ENCODE measurements at places on chromosomes 2 and 18.

DNA sequence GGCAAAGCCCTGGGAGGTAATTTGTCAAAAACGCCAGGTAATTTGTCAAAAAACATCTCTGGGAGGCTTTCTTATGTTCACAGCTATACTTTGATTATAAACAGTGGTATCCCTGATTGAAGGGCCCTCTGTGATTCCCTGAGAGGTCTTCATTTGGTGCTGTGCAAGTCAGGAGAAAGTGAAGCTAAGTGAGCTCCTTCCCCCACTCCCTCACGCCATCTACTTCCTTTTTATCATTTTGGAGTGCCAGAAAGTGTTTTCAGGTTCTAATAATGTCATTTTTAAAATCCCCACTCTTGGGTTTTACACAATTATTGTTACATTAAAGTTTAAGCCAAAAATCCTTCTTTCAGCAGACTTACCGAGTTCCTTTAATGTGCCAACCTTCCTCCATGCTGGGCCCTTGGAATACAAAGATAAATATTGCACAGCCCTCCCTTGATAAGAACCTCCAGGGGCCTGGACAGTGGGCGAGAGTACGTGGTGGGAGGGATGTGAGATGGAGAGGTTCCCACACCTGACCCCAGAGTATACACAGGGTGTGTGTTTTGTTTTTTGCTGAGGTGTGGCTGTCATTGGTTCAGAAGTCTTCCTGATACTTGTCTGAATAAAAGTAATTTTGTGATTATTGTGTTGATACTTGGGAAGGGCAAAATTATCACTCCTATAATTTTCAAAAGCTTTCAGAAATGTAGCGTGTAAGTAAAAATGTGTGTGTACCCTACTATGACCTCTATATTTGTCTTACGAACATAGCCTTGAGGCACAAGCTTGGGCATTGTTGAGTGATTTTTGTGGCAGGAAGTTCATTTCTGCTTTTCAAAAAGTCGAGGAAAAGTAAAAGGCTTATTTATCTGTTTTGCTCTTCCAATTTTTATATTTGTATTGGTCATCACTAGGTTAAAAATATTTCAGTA lies 8.2 kb downstream of the MAPRE2 start:
- DNase-seq = no peak

DNA sequence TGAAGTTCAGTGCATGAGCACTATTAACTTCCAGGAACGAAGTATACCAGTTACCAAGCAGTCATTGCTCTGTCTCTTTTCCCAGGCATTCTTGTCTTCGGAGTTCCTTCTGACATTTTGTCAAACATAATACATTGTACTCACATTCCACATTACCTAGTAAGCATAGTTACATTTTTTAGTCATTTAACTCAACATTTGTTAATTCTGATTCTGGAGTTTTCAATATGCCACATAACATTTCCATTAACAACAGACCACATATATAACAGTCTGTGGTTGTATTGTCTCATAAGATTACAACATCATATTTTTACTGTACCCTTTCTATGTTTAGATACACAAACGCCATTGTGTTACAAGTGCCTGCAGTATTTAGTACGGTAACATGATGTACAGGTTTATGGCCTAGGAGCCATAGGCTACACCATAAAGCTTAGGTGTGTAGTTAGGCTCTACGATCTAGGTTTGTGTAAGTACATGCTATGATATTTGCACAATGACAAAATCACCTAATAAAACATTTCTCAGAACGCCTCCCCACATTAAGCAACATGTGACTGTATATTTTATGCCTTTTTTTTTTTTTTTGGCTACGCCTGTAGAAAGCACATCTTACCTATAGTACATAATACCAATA lies 187.1 kb downstream of the DYM start:
- DNase-seq = no peak

DNA sequence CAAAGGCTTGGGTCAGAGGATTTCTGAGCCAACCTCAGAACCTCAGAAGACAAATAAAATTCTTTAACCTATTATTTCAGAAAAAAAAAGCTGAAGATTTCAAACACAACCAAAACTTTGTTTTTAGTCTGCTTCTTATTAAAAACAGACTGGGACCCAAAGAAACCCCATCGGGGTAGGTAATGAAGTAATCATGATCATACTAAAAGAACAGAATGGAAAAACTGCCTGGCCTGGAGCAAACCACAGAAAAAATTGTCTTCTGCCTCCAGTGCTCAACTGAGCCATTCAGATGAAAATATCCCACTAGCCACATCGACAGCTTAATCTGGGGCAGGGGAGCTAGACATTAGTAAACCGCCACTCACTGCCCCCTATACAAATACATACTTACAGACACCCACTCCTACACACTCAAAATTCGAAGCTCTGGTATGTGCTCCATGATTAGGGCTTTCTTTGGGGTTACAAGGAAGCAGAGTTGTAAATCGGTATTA lies 76.5 kb downstream of the SDC1 start:
- DNase-seq = no peak

DNA sequence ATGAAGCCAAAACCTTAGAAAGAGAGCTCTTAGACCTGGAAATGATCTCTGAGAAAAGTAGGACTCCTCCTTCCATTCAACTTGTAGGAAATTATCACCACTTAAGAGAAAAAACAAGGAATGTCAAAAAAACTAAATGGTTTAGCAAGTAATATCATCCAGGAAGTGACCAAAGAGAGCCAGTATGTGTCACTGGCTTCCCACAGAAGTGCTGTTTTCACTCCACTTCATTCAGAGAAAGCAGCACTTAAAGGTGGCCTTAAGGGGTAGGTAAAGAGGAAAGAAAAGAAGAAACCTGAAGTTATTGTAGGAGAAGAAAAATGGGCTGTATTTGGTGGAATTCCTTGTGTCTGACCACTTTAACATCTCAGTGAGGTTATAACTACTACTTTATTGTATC lies 414.4 kb upstream of the ETAA1 start:
- DNase-seq = no peak

- peak; percentile 14 for DNase-seq
Measured at GRCh38 chr18:44130376-44130942, 550.2 kb upstream of the SETBP1 start.

DNA sequence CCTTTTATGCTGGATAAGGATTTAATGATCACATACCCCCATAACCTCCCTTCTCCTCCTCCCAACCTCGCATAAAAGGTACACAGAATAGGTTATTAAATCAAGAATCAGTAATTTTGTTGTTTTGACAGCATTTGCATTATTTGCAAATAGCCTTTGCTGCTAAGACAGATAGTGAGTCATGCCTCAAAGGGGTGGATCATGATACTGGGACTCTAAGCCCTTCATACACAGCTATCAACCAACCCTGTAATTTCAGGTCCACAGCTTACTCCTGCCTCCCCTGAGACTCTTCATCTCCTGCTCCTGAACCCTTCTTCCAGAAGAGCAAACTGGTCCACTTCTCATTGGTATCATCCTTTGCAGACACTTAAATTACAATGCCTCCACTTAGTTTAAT lies 73.8 kb upstream of the KLHL29 start:
- no peak for DNase-seq

GRCh38 chr2:181810823-181811695 lies 80.5 kb upstream of the ITPRID2 start:
- no peak for DNase-seq

GRCh38 chr2:193476171-193476800 lies 1281.6 kb upstream of the TMEFF2 start:
- DNase-seq = no peak

GRCh38 chr2:185695711-185696235 lies 42.8 kb upstream of the FSIP2 start:
- no peak for DNase-seq

DNA sequence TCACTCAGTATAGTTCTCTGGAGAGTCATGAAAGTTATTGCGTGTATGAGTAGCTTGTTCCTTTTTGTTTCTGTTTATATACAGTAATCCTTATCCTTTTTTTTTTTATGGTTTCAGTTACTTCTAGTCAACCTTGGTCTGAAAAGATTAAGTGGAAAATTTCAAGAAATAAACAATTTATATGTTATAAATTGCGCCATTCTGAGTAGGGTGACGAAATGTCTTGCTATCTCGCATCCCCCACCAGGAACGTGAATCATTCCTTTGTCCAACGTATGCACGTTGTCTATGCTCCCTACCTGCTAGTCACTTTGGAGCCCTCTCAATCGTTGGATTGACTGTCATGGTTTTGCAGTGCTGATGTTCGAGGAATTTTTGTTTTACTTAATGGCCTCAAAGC lies 60.4 kb downstream of the FAM117B start:
- no peak for DNase-seq

GRCh38 chr2:143575340-143575739 lies 446.1 kb downstream of the ARHGAP15 start:
- no peak for DNase-seq

DNA sequence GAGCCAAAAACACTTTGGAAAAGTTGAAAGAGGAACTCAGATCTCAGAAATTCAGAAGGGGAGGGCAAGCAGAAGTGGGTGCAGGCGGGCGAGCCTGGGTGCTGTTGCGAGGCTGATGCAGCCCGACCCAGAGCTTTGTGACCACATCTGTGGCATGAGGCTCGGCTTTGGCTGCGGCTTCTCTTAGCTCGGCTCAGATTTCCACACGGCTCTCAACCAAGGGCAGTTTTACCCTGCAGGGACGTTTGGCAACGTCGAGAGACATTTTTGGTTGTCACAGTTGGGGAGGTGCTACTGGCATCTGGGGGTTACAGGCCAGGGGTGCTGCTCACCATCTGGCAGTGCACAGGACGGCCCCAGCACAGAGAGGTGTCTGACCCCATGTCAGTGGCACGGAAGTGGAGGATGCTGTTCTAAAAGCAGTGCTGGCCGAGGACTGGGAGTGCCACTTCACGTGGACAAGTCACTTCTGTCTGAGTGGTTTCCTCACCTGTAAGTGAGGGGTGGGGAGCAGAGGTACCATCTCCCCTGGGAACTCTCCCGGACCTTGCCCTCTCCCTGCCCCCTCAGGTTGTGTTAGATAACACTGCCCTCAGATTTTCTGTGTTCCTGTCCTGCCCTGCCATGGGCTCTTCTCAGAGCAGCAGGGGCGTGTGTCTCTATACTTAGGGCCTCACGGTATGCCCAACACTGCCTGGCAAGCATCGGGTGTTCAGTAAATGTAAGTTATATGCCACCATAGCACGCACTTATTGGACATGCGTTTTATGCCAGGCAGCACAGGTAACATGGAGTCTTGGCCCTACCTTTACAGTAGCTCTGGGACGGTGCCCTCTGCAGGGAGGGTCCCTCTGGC lies 48.7 kb upstream of the FAHD2A start:
- no peak for DNase-seq

GRCh38 chr2:64939332-64939917 lies 49.8 kb upstream of the SLC1A4 start:
- no peak for DNase-seq

DNA sequence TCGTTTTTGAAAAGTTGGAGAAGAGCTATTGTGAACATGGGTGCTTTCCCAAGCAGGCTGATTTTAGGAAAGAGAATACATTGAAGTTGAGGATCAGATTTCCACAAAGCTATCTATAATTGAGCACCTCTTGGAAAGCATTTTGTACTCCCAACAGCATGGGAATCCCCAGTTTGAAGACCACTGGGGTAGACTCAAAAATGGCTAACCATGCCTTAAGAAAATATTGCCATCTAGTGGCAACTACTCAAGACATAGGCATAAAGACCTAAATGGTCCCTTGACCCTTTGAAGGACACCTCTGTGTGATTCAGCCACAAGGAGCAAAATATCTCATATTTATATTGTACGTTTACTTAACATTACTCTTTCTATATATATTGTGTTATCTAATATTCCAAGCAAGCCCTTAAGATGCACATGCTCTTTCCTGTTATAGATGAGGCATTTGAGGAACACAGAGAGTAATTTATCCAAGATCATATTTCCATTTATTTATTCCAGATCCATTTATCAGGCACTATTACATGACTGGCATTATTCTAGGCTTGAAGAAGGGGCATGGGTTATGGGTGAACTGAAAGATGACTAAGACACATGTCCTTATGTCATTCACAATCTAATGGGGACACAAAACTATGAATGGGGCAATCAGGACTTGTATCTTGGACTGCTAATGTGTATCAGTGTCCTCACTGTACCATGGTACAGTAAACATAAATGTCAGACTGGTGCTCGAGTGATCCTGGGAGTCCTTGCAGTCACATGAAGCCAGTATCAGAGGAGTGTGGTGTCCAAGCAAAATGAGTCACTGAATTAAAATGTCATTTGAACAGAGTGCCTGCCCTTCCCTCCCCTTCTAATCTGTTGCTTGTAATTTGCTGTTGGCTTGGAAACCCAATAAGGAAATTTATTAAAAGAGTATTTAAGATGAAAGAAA lies 121.0 kb upstream of the XPO1 start:
- DNase-seq = peak; percentile 8

Measured in DMS 273 treated with DMSO at 0.1 percent for 48 hours (cell line).